ENCODE measurements at places on chromosomes 1 and 21. TPM values are rescaled to one million over a fixed set of nuclear protein-coding genes. Genes with fewer than 3 reads are reported as not detected.

The ZNF648 gene
- total RNA-seq: 0.71 TPM

The SOD1 gene
- 451 TPM for total RNA-seq

The IVL gene
- total RNA-seq: 0.44 TPM

The TAS1R3 gene
- total RNA-seq: 0.77 TPM

The COL16A1 gene
- 353 TPM for total RNA-seq

The CYP4A22 gene
- total RNA-seq: not detected

The CFHR5 gene
- not detected for total RNA-seq

The TMEM269 gene
- 0.44 TPM for total RNA-seq

The C21orf91 gene
- 27.9 TPM for total RNA-seq

The KPRP gene
- total RNA-seq: not detected

The CASQ1 gene
- 35.8 TPM for total RNA-seq

The C1QC gene
- 18.2 TPM for total RNA-seq

The CFAP126 gene
- total RNA-seq: not detected

The SPATA45 gene
- total RNA-seq: not detected

The HPDL gene
- 1.4 TPM for total RNA-seq

The RCSD1 gene
- total RNA-seq: 10.9 TPM

The EIF2D gene
- 53.8 TPM for total RNA-seq

The TMOD4 gene
- not detected for total RNA-seq

The S100A3 gene
- total RNA-seq: 1.0 TPM

The LCE1B gene
- total RNA-seq: not detected

The FLG gene
- 1.3 TPM for total RNA-seq

Data from camera-type eye (tissue), 1 donor.